ENCODE measurements at places on chromosomes 6 and 20. TPM values are rescaled to one million over a fixed set of nuclear protein-coding genes. Genes with fewer than 3 reads are reported as not detected.

The TREML4 gene
- total RNA-seq = not detected

The C20orf141 gene
- not detected for total RNA-seq

The REPS1 gene
- total RNA-seq = 68.3 TPM

DNA sequence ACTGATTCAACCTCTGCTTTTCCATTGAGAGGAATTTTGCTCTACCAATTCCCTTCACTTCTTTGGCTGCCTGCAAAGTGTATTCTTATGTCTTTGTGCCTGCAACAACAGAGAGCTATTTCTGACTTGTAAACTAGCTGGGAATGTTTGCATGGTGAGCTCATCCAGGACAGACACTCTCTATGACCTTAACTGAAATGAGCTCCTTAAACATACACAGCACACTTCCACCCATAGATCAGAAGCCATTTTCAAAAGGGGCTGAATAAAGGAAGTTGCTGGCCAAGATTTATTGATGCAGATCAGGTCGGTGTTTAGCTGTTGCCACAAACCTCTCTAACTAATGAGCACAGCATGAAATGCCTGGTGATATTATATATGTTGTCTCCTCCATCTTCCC, 377.7 kb downstream of the BTBD9 start:
- DNase-seq = no peak
- H3K36me3 ChIP-seq = no peaks in the 10 kb centered on the region
- H3K27me3 ChIP-seq = no peaks in the 10 kb centered on the region
- H3K4me1 ChIP-seq = peaks cover 11% of the 10 kb centered on the region
- H3K4me3 ChIP-seq = no peak overlapping the region

DNA sequence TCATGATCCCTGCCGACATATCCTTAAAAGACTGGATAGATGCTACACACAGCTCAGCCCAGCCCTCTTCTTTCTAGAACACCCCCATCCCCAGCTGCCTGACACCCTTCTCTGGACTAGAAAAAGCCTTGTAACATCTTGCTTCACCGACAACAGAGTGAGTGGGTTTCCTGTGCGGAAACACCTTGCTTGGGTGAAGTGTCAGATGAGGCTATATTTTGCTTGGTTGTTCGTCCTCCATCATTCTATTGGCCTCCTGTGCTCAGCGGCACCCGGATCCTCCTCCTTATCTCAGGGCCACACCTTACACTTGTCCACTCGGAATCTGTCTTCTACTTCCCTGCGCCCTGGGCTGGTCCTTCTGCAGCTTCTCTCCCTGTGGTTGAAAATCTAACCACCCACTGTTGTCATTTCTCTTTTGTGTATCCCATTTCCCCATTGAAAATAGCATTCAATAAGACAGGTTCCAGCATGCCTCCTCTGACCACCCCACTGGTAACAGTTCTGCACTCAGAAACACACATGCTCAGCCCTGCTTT, 101.3 kb upstream of the MLN start:
- H3K27me3 ChIP-seq = no peaks in the 10 kb centered on the region
- H3K4me3 ChIP-seq = no peak overlapping the region
- no peaks in the 10 kb centered on the region for H3K36me3 ChIP-seq
- no peaks in the 10 kb centered on the region for H3K4me1 ChIP-seq
- no peak for DNase-seq

DNA sequence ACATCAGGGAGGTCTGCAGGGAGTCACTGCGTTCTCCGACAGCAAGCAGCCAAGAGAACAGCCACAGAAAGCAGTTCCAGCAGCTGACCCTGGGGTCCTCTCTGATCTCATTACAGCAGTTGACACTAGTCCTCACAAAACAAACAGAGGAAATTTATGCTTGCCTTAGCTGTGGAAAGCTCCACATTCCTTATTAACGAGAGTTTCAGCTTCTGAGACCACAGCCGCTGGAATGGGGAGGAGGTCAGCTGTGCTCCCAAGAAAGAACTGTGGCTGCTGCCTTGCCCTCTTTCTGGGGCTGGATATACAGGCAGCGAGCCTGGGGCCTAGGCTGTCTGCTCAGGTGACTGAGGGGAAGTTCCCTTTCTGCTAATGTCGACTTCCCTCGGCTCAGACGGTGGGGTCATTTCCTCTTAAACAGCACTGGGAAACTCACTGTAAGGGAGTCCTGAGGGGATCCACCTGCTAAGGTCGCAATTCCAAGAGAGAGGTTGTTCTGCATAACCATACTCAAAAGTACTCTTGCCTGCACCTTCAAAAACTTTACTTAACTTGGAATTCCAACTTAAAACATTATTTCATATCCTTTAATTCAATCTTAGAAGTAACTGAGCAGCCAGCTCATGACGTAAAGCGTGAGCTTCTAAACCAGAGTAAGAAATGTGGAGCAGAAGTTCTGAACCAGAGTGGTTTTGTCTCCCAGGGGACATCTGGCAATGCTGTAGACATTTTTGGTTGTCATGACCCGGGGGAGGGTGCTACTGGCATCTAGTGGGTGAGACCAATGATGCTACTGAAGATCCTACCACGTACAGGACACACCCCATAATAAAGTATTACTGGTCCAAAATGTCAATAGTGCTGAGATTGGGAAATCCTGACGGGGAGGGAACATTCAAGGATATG, 80.3 kb downstream of the BACH2 start:
- H3K4me1 ChIP-seq = peaks cover 6% of the 10 kb centered on the region
- no peak overlapping the region for H3K27ac ChIP-seq
- no peaks in the 10 kb centered on the region for H3K27me3 ChIP-seq
- H3K4me3 ChIP-seq = no peak overlapping the region
- H3K36me3 ChIP-seq = no peaks in the 10 kb centered on the region
